ENCODE measurements at places on chromosomes 4 and X.

GRCh38 chrX:12149670-12150407 lies 11.6 kb downstream of the FRMPD4 start:
- no peak for DNase-seq

GRCh38 chrX:40006106-40007017 lies 91.4 kb downstream of the BCOR start:
- DNase-seq = no peak

DNA sequence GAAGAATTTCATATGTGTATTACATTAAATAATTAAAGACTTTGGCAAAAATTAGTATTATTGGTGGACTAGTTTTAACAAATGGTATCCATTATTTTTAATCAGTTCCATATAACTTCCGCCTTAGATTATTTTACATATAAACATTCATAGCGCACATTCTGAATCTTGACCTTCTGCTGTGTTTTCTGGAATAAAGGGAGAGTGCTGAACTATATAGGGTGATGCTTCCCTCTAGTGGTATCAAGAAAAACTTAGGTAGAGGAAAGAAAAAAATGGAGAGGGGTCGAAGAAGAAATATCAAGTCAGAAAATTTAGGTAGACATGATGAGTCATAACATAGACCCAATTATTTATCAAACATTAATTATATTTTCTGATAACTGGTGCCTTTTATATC lies 155.6 kb upstream of the PACRGL start:
- DNase-seq = peak; percentile 48

GRCh38 chr4:187929024-187929423 lies 66.5 kb upstream of the ZFP42 start:
- DNase-seq = no peak

DNA sequence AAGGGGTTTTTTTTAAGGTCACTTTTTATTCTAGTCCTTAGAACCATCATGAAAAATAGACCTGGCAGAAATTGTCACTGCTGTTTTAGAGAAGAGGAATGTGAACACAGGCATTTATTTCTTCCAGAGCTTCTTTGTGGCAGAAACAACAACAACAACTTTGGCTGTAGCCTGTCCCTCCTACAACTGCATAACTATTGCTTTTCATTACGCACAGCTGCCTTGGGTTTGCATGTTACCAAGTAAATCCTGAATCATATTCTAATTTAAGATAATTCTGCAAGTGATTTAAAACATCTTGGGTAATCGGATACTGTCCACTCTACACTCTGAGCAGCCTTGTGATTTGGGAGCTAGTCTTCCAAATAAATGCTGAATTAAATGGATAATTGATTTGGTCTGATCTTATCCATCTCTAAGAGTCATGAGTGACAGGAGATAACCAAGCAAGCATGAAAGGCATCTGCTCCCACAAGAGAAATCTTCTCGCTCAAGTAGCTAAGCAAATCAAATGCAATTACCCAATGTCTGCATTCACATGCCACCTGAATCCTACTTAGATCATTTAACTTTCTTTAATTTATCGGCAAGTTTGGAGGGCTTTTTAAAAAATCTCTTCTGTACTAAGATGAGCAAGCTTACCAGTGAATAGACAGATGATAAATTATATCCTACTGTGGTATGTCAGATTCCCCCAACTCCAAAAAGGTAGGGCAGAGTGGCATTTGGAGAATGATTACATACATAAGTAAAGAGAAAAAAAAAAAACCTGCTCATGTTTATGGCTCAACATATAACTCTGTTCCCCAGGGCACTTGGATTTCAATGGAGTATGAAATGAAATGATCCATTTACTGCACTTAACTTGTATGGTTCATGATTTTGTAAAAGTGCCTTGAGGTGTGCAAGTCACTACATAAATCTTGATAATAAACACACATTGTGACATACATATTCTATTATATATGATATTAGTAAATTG lies 73.6 kb downstream of the EGF start:
- no peak for DNase-seq

DNA sequence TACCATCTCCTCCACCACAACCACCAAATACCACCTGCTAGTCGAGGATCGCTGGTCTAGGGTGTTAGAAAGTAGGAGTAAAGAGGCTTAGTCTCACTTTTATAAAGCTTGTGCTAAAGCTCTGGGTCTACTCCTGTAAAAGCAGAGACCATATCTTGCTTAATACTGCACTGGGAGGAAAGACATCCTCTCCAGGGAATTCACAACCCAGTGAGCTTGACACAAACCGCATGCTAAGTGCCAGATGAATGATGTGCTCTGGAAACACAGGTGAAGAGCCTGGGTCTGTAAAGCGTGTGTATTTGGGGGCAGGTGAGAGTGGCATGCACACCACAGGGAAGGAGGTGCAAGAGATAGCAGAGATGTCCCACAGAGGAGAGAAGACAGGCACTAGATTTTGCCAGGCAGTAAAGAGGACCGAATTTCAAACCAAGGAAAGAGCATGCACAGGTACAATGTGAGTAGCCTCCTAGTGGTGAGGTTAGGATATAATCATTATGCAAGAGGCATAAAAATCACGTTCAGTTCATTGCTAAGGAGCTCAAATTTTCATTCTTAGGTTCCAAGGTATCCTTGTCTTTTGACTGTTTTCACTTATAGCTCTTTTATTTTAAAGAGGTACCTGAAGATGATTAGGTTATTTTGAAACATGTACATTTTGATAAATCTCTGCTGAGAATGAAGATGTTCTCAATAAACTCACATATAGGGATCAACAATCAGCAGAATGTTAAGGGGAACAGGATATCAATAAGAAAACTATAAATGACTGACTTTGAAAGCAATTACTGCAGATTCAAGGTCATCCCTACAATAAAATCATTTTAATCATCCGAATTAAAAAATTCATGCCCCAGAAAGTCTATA lies 20.7 kb downstream of the TAPT1 start:
- DNase-seq = no peak
